ENCODE measurements at places on chromosomes 12 and 14.

- DNase-seq: no peak
Measured at GRCh38 chr12:127290251-127290650, 976.7 kb upstream of the TMEM132C start.

GRCh38 chr14:52949711-52950409, 990 bp downstream of the FERMT2 start:
- DNase-seq: no peak

- no peak for DNase-seq
Measured at GRCh38 chr12:92436856-92437255, 265.9 kb upstream of the PLEKHG7 start.

- no peak for DNase-seq
Measured at GRCh38 chr14:37622231-37622923, 26.9 kb downstream of the TTC6 start.

- no peak for DNase-seq
Measured at GRCh38 chr12:117863002-117863709, 105.6 kb downstream of the KSR2 start.

GRCh38 chr12:109804820-109805761, 28.1 kb downstream of the TRPV4 start:
- peak; percentile 55 for DNase-seq

Measured in activated T-cell treated with anti-CD3 and anti-CD28 coated beads for 1 hour (primary cell).